ENCODE measurements at places on chromosomes 2 and 18.

DNA sequence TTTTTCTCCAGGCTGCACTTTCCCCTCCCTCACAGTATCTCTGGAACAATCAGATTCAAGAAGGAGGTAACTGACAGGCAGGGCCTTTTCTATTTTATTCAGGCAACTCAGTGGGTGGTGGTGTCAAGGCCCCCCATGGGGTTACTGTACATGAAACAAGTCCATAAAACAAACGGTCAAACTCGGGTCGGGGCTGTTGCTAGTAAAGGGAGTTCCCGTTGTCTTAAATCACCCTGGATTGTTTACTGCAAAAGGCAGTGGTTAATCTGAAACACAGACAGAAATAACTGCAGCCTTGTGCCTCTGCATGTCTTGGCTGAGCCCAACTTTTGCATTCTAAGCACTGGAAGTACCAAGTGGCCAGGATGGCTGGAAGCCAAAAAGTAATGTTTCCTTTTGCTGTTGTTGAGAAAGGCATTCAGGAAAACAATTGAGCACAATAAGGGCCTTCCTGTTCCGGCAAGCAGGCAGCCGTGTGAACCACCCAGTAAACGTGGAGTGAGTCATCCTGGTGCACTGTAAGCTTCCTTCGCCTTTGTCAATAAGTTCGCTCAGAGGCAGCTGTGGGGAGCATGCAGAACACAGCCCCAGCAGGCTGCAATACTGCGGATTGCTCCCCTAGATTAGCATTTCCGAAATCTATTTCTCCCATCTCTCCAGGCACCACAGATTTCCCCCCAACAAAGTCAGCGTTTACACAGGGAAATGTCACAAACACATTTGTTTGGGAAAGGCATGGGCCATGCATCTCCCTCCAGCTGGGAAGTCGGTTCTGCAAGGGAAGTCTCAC is 149.6 kb downstream of the IRS1 start:
- DNase-seq, result peak; percentile 3

- DNase-seq, result no peak
Measured at GRCh38 chr18:44123743-44124142, 556.9 kb upstream of the SETBP1 start.

DNA sequence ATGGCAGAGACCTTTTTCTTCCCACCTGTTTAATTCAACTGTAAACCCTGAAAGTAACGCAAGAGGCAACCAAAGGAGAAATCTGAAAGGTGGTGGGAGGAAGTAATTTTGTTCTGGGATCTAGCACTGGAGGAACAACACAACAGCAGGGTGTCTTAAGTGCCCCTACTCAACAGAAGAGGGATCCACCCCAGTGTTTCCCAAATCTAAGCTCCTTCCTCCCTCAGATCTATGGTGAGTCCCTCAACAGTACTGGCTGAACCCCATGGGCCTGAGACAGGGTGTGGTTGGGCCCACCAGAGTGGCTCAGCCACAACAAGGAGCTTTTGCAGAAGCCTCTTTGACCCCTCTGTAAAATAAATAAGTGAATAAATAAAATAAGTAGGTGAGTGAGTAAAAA is 790.3 kb downstream of the ERBB4 start:
- DNase-seq, result no peak

GRCh38 chr2:232860593-232861241 is 9.3 kb upstream of the SNORC start:
- no peak for DNase-seq

- DNase-seq, result no peak
Measured at GRCh38 chr2:219630770-219631405, 3.5 kb downstream of the SLC4A3 start.

DNA sequence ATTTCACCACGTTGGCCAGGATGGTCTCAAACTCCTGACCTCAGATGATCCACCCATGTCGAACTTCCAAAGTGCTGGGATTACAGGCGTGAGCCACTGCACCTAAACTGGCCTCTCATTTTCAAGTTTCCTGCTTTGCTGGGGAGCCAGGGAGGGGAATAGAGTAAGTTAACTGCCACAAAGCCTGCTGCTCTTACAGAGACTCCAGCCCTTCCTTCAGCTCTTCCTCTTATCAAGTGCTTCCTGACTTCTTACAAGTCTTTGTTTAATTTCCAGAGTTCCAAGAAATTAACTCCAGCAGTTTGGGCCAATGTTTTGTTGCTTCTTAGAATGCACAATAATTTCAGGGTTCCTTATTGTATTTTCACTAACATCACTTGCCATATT is 24.3 kb upstream of the UBE2F start:
- no peak for DNase-seq

DNA sequence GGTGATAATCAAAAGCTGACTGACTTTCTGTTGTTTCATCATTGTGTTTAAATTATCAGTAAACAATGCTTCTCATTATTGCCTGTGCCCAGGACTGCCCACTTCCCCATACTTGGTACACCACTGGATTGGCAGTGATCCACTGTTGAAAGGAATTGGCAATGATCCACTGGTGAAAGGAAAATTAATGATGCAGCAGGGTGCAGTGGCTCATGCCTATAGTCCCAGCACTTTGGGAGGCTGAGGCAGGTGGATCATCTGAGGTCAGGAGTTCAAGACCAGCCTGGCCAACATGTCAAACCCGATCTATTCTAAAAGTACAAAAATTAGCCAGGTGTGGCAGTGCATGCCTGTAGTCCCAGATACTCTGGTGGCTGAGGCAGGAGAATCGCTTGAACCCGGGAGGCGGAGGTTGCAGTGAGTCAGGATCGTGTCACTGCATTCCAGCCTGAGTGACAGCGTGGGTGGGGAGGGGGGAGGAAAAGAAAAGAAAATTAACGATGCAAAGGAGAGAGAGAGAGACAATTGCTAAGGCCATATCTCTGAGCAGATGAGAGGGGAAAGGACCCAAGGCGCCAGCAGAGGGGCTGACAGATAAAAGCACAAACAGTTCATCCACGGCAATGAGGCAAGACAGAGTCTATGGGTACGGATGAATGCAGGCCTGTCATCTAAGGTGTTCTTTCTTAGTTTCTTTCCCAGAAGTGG is 10.2 kb upstream of the GTF2A1L start:
- DNase-seq, result no peak

DNA sequence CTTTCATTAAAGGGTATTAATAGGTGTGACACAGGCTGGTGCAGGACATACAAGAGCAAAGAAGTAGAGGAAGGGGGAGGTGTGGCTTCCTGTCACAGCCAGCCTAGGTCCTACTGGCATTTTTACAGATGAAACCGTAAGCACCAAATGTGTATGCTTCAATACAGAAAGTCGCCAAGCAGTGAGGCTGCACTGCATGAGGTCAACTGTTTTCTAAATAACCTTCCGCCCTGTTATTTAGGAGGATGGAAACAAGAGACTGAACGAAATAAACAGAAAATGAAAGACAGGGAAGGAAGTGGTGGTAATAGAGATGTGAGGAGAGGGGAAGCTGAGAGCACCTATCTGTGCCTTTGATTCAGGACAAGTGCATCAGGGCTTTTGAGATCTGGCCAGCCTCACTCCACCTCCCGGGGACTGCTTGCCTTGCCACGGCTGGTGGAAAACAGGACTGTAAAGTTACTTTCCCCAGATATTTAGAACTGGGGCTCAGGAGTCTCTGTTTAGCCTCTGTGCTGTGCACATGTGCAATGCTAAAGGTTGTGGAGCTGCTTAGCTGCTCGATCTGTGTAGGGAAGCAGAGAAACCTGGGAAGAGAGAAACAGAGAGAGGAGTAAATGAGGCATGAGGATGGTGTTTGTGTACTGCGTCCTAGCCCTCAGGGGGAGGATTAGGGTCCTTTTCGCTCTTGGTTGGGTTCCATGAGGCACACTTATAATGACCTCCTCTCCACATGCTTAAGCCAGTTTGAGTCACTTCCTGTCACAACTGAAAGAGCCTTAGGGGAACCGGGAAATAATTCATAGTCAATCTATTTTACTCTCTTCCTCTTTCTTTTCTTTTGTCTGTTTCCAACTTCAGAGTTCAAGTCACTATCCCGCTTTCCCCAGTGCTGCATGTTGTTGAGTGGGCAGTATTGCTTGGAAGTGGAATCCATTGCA is 62.3 kb upstream of the BOD1L2 start:
- DNase-seq, result no peak
